Cortex of kidney (tissue), 1 donor: ENCODE measurements at places on chromosomes 2 and 18.

DNA sequence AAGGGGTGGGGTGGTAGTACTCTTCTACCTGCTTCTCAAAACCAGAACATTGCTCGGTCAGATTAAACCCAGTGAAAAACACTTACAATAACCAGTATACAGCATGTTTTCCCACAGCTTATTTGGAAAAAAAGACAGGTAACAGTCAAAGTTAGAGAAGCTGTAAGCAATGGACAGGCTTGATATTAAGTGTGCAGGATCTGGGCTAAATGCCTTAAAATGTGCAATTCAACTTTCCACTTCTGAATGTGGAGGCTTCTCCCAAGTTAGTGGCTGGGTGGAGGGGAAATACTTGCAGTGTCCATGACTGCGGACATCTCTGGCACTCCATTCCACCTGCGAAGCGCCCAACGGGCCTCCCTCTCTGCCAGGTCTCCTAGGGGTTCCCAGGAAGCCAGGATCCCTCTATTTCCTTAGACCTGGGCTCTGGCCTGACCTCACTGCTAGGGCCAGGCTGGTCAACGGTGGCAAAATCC lies 5.3 kb downstream of the ZEB2 start:
- no peak for DNase-seq

- DNase-seq, result no peak
These were observed 124.7 kb downstream of the GULP1 start for GRCh38 chr2:188416367-188416766.

DNA sequence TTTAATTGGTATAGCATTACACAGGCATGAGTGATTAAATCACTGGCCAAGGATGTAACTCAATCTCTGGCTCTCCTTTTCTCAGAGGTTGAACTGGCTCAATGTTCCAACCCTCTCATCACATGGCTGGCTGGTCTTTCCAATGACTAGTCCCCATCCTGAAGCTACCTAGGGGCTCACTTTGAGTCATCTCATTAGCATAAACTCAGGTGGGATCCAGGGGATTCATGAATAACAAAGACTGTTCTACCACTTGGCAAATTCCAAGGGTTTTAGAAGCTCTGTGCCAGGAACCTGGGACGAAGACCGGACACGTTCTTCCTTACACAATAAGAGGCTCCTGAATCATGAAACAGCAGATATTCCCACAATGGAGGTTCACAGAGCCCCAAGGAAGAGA lies 145.0 kb upstream of the SPATS2L start:
- DNase-seq, result no peak

- DNase-seq, result peak; percentile 11
These were observed at the start of gene KCMF1 for GRCh38 chr2:84970868-84971509. Gene KCMF1, plus strand, starts transcription at chr2:84971161. Its CDS starts 291 bp downstream, at chr2:84971452.

GRCh38 chr2:119517433-119517832 lies 6.8 kb downstream of the SCTR start:
- no peak for DNase-seq

DNA sequence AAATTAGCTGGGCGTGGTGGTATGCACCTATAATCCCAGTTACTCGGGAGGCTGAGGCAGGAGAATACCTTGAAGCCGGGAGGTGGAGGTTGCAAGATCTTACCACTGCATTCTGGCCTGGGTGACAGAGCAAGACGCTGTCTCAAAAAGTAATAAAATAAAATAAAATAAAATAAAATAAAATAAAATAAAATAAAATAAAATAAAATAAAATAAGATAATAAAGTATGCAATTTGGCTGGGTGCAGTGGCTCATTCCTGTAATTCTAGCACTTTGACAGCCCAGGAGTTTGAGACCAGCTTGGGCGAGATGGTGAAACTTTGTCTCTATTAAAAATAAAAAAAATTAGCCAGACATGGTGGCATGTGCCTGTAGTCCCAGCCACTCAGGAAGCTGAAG lies 85.6 kb upstream of the XPO1 start:
- no peak for DNase-seq

DNA sequence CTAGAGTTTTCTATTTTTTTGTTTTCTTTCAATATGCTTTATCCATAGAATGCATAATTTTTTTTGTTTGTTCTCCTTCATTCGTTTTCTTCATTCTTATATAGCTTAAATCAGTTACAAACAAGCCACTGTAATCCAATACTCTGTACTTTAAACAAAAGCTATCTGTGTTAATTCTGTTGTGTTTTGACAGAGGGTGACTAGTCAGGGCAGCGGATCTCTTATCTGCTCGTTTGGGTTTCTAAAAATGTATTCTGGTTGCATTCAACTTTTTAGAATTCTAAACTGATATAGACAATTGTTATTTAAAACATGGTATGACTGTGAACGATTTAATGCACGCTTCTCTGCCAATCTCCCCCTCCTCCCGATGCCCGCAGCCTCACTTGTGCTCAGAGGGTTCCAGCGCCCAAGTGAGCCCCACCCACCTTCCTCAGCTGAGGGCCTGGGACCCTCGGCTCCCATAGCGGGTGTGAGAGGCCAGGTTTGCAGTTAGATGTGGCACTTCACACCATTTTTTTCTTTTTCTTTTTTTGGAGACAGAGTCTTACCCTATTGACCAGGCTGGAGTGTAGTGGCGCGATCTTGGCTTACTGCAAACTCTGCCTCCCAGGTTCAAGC lies 44.1 kb downstream of the NCK2 start:
- no peak for DNase-seq

DNA sequence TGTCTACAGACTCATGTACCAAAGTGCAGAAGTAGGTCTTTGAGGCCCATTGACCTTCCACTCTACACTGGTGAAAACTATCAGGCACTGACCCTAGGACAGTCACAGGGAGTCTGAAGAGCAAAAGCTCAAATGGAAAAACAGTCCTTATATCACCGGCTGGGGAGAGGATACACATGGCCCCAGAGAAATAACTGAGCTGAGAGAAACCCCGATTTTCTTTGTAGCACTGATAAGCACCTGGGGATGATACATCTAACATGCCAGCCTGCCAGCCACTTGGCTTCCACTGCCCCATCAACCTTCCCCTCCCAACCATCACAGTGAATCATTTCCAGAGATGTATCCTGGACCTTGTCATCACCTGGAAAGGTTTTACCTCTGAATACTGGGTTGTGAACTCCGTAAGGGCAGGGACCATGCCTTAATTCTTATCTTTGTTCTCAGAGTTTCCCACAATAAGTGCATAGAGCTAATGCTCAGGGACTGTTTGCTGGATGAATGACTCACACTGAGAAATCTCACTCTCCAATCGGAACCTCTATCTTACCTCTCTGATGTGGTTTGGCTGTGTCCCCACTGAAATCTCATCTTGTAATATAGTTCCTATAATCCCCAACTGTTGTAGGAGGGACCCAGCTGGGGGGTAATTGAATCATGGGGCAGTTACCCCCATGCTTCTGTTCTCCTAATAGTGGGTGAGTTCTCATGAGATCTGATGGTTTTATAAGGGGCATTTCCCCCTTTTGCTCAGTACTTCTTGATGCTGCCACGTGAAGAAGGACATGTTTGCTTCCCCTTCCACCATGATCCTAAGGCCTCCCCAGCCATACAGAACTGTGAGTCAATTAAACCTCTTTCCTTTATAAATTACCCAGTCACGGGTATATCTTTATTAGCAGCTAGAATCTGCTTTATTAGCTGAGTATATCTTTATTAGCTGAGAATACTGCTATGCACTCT lies 37.1 kb downstream of the EVA1A start:
- no peak for DNase-seq
